ENCODE measurements at places on chromosomes 7 and 10.

- no peak for DNase-seq
Observed at GRCh38 chr10:16765509-16766375, 51.5 kb downstream of the RSU1 start.

DNA sequence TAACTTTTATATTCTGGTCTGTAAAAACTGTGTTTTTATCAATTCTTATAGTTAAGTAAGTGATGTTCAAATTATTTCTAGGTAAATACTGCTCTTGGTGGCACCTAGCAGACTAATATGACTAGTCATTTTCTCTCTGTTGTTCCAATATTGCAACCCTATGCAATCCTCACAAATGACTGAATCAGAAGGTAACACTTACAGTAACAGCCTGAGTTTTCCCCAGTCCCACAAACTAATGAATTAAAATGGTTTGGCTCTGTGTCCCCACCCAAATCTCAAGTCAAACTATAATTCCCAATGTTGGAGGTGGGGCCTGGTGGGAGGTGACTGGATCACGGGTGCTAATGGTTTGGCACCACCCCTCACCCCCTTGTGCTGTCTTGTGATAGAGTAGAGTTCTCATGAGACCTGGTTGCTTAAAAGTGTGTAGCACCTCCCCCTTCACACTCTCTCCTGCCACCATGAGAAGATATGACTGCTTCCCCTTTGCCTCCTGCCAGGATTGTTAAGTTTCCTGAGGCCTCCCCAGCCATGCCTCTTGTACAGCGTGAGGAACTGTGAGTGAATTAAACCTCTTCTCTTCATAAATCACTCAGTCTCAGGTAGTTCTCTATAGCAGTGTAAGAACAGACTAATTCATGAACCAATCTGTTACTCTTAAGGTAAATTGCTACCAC lies 43.5 kb downstream of the MTPN start:
- DNase-seq, result no peak

GRCh38 chr7:132756484-132756990 lies 180.3 kb upstream of the PLXNA4 start:
- no peak for DNase-seq

DNA sequence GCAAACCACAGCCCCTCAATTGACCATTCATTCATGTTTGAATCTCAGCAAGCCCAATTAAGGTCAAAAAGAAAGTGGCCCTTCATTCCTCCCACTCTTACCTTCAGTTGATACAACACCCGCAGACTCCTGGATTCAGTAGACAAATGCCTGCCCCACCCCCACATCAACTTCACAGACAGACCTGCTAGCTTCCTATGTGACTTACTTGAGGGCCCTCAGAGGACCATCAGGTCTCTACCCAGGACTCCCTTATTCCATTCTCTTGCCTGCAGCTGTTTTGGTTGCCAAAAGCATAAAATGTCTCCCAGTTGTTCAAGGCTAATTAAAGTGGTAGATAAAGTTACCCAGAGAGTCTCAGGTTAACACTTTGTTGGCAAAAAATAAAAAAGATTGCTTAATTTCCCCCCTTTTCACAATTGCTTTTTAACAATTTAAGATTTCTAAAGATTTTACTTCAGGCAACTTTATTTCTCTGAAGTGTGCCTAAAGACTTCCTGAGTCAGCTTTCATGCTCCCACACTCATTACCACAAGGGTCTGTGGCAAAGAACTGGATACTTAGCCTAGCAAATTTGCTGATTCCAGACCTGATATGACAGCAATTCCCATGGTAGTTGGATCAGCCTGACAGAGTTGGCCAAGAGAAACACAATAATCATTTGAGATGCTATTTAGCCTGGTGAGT lies 3.3 kb upstream of the MTERF1 start:
- DNase-seq, result no peak

DNA sequence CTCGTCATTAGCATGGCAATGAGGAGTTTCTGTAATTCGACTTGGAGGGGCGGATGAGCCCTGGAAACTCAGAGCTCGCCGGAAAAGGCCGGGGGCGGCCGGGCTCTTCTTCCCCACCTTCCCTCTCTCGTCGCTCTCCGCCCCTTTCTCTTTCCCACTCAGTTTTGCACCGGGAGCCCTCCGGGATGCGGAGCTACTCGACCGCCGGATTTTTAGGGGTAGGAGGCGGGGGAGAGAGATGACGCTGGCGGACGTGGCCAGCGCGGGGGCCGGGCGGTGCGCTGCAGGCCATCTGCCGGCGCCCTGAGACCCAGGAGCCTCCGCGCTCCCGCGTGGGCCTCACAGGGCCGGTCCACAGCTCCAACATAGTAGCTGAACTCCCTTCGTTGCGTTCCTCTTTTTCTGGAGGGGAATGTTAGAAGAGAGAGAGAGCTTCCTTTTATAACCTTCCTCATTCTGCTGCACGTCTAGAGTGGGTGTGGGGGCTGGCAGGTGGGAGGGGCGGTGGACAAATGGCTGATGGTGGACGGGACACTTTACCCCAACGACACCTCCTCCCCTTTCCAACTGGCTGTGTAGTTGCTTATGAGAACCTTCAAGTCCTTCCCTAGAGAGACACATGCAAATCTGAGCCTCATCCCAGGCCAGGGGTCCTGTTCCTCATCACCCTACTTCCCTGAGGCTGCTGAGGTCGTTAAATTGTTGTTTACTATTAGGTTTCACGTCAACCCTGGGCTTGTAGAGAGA lies 1.1 kb upstream of the HOXA1 start:
- no peak for DNase-seq

- no peak for DNase-seq
Observed at GRCh38 chr10:2294739-2295138, 557.4 kb upstream of the ADARB2 start.

GRCh38 chr7:17952387-17952786 lies 12.1 kb upstream of the SNX13 start:
- no peak for DNase-seq

- no peak for DNase-seq
Observed at GRCh38 chr10:17472481-17473227, 18.3 kb upstream of the ST8SIA6 start.

DNA sequence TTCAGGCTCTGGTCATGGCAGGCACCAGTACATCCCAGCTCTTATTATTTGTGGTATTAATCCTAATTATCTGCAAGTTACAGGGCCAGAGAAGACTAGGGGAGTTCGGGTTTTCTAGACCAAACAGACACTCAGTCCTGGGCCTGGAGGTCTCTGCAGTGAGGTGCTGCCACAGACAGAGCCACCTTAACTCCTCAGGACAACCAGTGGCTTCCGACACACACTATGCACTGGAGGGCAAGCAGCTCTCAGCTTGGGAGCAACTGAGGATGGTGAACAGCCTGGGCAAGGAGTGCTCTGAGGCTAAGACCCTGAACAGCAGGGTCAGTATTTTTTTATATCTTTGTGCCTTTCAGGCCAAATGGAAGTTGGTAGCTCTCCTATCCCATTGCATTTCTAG lies 19.0 kb downstream of the ACTA2 start:
- no peak for DNase-seq

- no peak for DNase-seq
Observed at GRCh38 chr7:91351374-91351773, 87.1 kb downstream of the FZD1 start.

GRCh38 chr7:95066737-95067530 lies 159.5 kb downstream of the PPP1R9A start:
- no peak for DNase-seq

DNA sequence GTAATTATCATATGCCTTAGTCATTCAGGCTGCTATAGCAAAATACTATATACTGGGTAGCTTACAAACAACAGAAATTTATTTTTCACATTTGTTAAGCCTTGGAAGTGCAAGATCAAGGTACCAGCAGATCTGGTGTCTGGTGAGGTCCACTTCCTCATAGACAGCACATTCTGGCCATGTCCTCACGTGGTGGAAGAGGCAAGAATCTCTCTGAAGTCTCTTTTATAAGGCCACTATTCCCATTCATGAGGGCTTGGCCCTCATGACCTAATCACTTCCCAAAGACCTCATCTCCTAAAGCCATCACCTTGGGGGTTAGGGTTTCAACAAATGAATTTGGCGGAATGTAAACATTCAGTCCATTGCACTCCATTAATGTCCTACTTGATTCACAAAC lies 137.5 kb upstream of the C1GALT1 start:
- DNase-seq, result no peak

All from stimulated activated CD8-positive, alpha-beta memory T cell treated with anti-CD3 and anti-CD28 coated beads, Interleukin-7, amount 100 ng/mL, for 4 hours (primary cell).